Activated naive CD4-positive, alpha-beta T cell treated with anti-CD3 and anti-CD28 coated beads, Interleukin-2, amount 50 U/mL, for 72 hours (primary cell): ENCODE measurements at places on chromosomes 16 and 17. TPM values are rescaled to one million over a fixed set of nuclear protein-coding genes. Genes with fewer than 3 reads are reported as not detected.
A peak's percentile ranks its signal among the peaks of the same experiment; 100 is the strongest.

DNA sequence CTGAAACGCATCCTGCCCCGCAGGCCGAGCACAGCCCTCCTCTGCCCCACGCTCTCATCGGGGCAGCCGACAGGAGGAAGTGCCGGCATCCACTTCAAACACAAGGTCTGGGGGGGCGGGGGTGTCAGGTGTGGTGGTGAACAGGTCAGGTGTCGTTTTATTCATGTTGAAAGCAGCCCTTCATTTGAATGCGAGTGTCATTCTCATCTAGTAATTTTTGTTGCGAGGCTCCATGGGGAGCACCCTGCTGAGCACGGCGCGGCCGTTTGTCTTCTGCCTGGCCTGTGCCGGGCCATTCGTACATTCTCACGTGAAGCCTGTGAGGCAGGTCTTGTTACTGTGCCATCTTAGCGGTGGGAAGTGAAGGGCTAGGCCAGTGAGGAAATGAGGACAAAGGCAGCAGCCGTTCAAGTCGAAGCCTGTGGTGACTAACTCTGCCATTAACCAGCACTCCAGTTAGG, 1.9 kb downstream of the ACSF3 start:
- DNase-seq, result no peak

DNA sequence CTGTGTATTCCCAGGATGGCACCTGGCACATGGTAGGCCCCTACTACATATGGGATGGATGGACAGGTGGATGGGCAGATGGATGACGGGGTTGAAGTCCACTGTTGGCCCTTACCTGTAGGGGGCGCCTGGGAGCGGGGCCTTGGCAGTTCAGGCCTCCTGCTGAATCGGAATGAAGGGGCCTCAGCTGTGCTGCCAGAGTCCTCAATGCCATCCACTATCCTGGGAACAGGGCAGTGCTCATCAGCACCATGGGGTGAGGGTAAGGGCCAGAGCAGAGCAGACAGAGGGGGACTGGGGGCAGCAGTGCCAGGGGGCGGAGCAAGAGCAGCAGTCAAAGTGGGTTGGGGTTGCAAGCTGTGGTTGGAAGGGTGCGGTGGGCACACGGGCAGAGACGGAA, 8.3 kb upstream of the RAB5C start:
- DNase-seq, result peak; percentile 80

GRCh38 chr16:17370223-17370707, 100.5 kb downstream of the XYLT1 start:
- DNase-seq, result no peak

DNA sequence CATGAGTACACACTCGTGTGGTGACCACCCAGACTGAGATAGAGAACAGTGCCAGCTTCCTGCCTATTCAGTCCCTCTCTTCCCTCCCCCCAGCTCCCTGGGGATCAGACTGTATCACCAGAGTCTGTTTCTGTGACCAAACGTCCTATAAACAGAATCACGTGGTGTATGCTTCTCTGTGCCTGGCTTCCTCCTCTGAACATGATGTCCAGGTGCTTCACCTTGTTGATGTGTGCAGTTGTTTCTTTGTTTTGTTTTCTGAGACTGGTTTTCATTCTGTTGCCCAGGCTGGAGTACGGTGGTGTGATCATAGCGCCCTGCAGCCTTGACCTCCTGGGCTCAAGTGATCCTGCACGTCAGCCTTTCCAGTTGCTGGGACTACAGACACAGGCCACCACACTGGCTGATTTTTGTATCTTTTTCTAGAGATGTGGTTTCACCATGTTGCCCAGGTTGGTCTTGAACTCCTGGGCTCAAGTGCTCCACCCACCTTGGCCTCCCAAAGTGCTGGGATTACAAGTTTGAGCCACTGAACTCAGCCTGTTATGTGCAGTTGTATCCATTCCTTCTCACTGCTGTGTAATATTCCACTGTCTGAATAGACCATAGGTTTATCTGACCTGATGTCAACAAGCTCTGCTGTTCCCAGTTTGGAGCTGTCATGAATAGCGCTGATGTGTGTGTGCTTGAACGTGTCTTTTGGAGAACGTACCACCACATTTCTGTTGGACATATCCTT, 28.9 kb upstream of the PRM1 start:
- no peak for DNase-seq

DNA sequence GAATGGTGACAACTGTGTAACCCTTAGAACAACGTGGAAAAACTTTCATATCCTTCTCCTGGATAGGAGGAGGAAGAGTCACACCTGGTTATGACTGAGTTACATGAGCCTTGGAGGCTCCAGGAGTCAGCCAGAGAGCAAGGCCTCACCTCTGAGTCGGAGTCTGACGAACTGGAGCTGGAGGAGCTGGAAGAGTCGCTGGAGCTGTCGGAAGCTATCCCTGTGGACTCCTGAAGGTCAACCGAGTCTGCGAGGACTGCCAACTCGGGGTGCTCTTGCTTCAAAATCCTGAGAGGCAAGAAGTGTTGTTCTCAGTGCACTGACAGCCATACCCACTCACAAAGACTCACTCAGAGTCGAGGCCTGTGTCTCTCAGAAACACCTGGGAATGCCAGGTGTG, 6.2 kb downstream of the JMJD6 start:
- DNase-seq, result no peak

GRCh38 chr16:3771513-3771912, 54.2 kb upstream of the TRAP1 start:
- DNase-seq, result no peak

DNA sequence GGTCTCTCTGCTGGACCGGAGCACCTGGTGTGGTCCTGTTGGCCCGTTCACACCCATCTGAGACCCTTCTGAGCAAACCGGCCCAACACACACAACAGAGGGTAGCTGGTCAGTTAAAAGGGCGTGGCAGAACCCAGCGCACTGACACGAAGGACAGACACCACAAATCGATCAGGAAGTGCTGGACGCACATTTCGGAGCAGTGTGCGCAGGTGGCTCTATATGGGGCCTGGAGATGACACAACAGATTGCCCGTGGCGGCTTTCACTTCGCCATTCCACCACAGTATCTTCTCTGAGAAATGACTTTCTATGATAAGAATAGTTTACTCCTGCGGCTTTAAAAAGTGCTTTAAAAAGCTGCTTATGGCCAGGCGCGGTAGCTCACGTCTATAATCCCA, 12.5 kb downstream of the CCDC57 start:
- DNase-seq, result no peak

DNA sequence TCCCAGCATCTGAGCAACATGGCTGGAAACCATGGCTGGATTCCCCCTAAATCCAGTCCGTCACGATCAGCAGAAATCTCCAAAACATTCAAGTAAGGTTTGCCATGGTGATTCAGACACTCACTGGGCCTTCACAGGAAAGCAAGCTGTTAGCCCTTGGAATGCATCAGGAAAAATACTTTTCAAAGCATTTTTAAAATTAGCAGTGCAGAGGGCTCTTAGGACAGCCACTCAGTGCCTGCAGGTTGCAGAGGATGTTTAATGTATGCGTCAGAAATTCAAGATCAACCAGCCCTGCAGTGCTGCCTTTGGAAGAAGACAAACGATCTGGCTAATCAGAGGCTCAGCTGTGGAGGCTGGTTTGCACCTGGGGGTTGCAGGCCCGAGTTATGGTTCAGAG, 50.3 kb downstream of the FOXL1 start:
- DNase-seq, result no peak

DNA sequence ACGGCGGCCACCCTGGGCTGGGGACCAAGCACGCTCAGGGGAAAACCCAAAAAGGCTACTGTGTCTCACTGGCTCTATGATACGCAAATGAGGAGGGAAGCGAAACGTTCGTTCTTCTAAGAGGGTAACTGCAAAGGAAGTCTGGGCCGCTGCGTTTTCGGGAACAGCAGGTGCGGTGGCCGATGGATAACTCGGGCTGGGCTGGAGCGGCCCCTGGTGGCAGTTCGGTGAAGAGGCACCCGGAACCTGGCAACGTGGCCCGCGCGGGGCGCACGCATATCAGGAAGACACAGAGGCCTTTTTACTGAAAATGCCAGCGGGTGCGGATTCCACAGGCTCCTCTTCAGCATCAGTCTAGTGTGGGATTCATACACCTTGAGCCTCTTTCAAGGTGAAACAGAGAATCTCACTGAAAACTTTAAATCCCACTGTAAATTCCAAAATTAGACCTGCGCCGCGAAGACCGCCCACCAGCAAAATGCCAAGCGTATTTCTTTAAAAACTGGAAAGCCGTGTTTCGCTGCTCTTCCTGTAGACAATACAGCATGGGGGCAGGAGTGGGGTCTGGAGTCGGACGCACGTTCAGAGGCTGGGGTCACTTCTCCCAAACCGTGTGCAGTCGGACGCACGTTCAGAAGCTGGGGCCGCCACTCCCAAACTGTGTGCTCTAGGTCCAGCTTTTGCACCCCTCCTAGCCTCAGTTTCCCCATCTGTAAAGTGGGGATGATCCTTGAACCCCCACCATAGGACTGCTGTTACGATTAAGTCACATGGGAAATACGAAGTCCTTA, 44.4 kb upstream of the METTL9 start:
- peak; percentile 98 for DNase-seq

GRCh38 chr17:43315858-43316521, 82.2 kb upstream of the RNU2-1 start:
- DNase-seq, result no peak

GRCh38 chr17:61627125-61627524, 36.1 kb upstream of the NACA2 start:
- DNase-seq, result no peak

DNA sequence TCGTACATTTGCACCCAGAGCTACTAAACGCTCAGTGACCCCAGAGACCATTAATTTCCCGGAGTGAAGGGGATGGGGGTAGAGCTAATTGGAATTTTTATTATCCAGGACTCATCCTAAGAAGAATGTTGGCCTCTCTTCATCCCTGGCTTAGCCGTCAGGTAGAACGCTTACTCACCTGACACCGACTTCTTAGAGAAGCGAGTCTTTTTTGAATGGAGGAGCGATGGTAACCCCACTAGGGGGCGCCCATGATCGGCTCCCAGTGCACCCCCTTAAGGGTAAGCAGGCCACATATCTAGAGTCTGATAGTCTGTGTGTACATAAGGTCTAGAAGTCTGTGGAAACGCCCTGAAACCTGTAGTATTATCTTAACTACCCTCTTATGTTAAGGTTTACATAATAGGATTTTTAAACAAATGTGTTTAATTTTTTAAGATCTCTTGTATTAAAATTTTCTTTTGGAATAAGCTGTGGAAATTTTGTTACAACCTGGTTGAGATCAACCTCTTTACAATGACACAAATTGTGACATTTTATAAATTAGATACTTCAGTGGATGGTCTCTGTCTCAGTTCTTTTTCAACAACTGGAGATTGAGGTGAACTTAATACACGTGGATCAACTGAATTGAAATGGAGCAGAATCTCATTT, 229.8 kb downstream of the CPPED1 start:
- DNase-seq, result peak; percentile 79

- DNase-seq, result no peak
Measured at GRCh38 chr17:1005361-1005946, 8.5 kb downstream of the TIMM22 start.

GRCh38 chr17:69492410-69493071, 78.0 kb downstream of the MAP2K6 start:
- DNase-seq, result no peak

DNA sequence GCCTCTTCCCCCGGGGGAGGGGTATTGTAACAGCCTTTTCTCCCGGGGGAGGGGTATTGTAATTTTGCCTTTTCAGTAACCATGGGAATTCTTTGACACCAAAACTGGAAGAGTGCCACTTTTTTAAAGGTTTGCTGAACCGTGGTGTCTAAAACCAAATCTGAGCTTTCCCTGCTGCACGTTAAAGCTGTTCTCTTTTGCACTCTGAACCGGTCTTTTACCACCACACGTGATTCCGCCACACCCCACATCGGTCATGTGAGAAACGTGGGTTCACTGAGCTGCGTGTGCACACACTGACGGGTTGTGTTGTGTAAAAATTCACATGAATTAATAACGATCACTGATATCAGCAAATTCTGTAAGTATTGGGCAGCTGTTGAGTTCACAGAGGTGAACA, 9.2 kb upstream of the ACSF3 start:
- no peak for DNase-seq

GRCh38 chr17:46742565-46743270, 75.8 kb downstream of the WNT3 start:
- DNase-seq, result no peak

DNA sequence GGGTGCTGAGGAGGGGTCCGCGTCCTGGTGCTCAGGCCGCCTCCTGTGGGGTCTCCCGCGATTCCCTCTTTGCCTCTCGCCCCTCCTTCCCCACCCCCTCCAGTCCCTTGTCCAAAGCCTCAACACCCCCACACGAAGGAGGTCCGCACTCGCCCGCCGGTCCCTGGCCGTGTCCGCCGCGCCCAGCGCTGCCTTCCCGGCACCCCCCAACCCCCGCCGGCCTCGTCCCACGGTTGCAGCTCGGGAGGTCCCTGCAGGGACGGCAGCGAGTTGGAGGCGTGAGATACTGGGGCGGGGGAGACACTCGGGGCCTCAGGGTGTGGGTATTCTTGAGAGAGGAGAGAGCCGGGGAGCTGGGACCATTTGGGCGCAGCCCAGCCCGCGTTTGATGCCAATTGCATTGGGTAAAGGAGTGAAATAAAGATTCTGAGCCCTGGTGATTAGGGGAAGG, 468 bp downstream of the FLYWCH2 start:
- no peak for DNase-seq

DNA sequence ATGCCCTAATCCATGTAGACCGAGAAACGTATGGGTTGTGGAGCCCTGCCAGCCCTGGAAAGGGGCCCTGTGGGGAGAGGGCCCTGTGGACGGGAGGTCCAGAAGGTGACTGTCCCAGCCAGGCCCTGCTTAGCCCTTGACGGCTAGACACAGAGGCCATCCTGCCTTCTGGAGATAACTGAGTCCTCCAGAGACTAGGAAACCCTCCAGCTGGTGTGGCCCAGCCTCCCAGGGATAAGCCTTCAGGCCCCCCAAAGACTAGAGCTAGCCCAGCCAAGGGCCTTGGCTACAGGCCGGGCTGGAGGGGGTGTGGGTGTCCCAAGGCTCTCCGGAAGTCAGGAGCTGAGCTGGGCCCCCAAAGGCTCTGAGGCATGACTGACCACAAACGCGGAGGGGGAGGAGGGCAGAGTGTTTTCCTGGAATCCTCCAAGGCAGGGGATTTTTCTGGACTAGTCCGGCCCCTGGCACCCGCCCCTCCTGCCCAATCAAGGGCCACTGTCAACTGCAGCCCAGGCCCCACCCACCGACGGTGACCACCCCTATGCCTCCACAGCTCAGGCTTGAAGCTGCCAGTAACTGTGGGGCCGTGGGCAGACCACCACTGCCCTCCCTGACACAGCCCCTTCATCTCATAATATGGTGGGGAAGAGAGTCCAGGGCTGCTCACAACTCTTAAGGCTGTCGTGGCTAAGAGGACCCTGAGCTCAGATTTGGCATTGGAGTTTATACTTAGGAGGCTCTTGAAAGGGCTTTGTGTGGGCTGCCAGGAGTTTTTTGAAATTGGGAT, 885 bp upstream of the VASN start:
- no peak for DNase-seq

Gene ALDH3A1
- not detected for total RNA-seq

Gene NLRC3
- 26.2 TPM for total RNA-seq

Gene KRTAP4-1
- not detected for total RNA-seq

Gene PKD1
- 77.0 TPM for total RNA-seq

Gene TMEM100
- not detected for total RNA-seq

Gene MFSD6L
- total RNA-seq, result 0.62 TPM

Gene EPOP
- 27.5 TPM for total RNA-seq

Gene DNAAF8
- total RNA-seq, result 0.09 TPM

Gene STAC2
- total RNA-seq, result not detected

Gene RAMP2
- not detected for total RNA-seq

Gene MPO
- not detected for total RNA-seq

Gene KRT40
- not detected for total RNA-seq

Gene CCL5
- 13.1 TPM for total RNA-seq

Gene CES3
- 6.8 TPM for total RNA-seq
